ENCODE measurements at places on chromosomes 11 and 22.
A peak's percentile ranks its signal among the peaks of the same experiment; 100 is the strongest.

- no peak for DNase-seq
Observed at GRCh38 chr11:112222303-112222702, 3.9 kb upstream of the PTS start.

DNA sequence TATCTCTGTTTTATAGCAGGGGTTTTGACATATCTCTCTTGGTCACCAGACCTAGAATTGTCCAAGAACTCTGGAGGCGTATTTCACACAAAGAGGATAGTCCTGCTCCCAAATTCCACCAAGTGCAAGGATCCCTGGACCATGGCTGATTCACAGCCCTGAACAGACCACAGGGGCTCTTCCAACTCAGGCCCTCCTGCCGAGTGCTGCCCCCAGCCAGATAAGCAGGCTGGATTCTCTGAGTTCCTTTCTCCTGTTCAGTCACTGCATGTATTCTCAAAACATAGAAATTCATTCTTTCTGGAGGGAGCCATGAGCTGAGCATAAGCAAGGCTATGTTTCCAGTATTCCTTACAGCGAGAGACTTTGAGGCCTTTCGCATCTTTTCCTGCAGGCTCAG is 13.4 kb upstream of the PLEKHB1 start:
- no peak for DNase-seq

DNA sequence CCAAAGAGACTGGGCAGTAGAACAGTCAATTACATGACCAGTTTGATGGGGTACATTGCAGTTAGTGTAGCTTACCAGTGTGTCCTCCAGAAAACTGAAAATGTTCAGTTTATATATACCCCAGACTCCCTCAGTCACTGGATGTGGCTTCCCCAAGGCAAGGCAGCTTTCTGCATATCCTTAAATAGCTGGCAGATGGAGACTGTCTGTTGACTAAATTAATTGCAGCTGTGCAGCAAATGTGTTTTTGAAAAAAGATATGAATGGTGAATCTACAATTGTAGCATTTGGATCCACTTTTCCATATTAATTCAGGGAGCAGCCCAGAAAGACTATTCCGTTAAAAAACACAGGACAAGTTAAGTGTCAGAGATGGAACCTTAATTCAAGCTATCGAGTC is 565.1 kb upstream of the CCDC179 start:
- peak; percentile 37 for DNase-seq

DNA sequence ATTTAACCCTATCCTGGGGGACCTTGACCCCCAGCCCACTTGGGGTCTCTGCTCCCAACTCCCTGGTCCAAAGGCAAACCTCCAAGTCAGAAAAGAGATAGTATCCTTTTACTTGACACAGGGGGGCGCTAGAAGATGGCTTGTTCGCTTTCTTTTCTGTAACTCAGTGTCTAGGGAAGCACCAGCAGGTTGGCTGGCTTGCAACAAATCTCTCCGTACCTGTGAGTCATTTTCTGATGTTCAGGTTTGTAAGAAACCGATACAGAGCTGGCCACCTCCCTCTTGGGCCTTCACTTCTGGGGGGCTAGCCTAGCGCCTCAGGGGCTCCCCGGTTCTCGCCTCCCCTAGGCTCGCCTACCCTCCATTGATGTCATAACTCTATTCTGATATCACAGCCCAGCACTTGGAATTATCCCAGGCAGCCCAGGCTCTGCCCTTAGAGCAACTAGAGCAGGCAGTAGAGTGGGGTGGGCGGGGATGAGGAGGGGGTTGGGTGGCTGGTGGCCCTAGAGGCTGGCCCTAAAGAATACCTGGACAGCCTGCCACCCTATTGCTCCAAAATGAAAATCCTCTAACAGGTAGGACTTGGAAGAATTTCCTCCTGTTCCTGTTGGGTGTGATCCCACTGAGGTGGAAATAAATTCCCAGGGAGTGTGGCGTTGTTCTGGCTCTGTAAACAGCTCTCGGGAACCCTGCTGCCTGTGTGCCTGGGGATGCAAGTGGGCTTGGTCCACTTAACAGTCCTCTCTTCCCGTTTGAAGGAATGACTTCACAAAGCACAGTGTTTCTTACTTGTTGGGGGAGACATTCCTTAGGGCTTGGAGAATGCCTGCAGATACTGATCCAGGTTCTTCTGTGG is 69.4 kb downstream of the OSBP2 start:
- peak; percentile 24 for DNase-seq

DNA sequence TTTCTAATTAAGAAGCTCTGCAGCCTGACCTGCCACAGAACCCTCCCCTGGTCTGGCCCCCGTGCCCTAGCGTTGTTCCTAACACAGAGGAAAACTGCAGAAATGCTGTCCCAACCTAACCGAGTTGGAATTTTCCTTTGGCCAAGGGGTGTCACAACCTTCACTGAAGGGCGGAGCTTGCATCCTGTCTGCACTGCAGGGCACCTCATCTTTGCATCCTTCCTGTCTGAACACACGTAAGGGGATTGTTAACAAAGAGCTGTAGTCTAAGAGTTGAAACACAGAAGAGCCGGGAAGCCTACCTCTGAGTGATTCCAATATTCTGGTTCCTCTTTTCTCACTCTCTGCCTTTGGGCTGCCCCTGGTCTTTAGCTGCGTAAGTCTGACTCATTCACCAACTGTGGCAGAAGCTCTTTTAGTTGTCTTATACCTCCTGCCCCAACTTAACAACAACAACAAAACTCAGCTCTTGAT is 1.6 kb downstream of the DIXDC1 start:
- DNase-seq: no peak

GRCh38 chr11:78715639-78716311 is 141.1 kb upstream of the NARS2 start:
- DNase-seq: peak; percentile 12

GRCh38 chr22:35205961-35206360 is 51.3 kb upstream of the HMGXB4 start:
- DNase-seq: no peak

DNA sequence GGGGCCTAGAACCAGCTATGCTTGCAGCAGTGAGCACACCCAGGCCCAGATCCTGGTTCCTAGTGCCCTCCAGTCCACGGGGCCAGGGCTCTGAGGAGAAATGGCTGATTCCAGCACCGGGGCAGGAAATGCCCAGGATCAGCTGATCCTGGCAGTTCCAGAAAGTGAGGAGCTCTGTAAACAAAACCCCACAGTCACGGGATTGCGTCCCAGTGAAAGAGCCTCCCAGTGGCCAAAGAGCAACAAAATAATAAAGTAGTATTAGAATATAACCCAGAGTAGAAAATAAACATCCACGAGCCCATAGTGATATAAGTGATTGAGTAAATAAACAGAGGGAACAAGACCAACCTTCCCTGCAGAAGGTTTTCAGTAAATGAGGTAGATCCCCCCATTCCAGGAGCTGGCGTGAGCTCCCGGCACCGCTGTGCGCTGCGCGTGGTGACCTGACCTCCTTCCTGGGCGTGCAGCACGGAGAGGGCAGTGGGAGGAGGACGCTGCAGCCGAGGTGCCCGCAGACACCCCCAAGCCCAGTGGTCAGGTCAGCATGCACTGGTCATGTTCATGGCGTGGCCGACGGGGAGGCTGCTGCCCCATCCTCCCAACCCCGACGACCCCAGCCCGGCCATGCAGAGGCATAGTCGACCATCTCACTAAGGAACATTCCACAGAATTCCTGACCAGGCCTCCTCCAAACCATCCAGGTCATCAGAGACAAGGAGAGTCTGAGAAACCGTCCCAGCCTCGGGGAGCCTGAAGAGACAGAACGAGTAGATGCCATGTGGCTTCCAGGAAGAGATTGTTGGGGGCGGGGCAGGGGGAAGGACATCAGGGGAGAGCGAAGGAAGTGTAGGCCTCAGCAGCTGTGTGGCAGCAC is 19.8 kb downstream of the PTDSS2 start:
- DNase-seq: no peak

- DNase-seq: peak; percentile 74
Observed at GRCh38 chr11:27263046-27263445, 100.0 kb downstream of the CCDC34 start.

DNA sequence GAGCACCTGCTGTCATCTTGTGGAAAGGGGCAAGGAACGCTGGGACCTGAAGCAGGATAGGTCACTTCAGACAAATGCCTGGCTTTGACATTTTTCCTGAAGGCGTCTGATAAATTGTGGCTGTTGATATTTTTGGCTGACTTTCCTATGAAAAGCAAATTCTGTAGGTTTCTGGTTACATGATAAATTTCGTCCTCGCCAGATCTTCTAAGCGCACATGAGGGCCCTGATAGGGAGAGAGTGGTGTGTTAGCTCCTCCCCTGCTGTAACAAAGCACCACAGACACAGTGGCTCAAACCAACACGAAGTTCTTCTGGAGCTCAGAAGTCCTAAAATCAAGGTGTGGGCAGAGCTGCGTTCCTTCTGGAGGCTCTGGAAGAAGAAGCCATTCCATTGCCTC is 19.6 kb downstream of the APOL4 start:
- DNase-seq: no peak

- no peak for DNase-seq
Observed at GRCh38 chr22:26979294-26979693, 321.9 kb downstream of the MIAT start.

DNA sequence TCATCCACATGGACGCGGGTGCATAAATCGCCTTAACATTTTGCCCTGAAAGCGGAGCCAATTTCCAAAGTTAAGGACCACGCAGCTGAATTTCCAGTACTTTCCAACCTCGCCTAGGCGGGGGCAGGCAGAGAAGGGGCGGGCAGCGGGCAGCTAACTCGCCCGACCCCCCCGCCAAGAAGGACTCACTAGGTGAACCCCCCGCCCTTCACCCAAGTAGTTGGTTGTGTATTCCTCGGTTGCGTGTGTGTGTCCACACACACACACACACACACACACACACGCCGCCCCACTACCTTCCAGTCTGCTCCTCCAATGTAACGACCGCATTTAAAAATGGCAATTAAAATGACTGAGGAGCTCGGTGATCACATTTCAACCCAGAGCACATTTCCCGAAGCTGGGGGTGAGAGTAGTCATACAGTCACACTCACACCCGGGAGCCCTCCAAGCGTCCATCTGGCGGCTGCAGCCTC is 1.4 kb downstream of the TENM4 start:
- DNase-seq: no peak
